ENCODE measurements at places on chromosomes 6 and 20.
A peak's percentile ranks its signal among the peaks of the same experiment; 100 is the strongest.

DNA sequence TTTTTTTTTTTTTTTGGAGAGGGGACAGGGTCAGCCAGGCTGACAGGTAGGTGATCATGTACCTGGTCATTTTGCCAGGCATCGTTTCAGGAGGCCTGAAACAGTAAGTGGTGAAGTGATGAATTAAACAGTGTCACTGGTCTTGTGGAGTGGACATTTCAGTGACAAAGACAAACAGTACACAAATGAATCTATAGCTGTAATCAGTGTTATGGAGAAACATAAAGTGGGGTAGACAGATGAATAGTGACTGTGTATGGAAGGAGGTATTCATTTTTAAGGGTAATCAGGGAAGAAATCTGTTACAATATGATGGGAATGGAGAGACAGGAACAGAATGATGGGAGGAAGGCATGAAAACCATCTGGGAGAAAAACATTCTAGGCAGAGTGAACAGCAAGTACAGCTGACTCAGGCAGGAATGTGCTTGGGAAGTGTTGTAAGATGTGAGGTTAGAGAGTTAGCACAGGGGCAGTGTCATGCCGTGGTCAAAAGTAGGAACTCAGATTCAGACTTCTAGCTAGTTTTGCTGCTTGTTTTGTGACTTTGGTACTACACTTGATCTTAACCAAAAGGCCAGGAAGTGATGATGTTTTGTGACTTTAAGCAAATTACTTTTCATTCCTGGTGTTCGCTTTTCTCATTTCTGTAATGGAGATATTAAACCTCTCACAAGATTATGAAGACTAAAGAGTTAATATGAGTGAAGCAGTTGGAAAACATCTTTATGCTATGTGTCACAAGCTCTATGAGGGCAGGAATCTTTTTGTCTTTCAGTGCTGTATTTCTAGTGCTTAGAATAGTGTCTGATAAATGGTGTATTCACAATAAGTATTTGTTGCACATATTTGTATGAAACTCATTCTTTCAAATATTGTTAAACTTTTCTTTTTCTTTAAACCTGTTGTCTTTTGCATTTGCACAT, 43.4 kb downstream of the QKI start:
- peak; percentile 93 for DNase-seq

GRCh38 chr6:127464881-127465459, 5.8 kb upstream of the KIAA0408 start:
- peak; percentile 80 for DNase-seq

DNA sequence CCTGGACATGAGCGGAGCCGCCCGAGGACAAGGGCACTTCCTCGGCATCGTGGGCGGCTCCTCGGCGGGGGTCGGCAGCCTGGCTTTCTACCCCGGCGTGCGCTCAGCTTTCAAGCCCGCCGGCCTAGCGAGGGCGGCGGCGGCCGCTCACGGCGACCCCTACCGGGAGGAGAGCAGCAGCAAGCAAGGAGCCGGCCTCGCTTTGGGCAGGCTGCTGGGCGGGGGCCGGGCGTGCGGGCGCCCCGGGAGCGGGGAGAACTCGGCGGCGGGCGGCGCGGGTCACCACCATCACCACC, 6.7 kb downstream of the PRDM13 start:
- peak; percentile 69 for DNase-seq

GRCh38 chr6:35500782-35501181, 3.9 kb upstream of the TEAD3 start:
- no peak for DNase-seq

- DNase-seq, result no peak
Measured at GRCh38 chr6:31165986-31166385, 4.5 kb downstream of the POU5F1 start.

DNA sequence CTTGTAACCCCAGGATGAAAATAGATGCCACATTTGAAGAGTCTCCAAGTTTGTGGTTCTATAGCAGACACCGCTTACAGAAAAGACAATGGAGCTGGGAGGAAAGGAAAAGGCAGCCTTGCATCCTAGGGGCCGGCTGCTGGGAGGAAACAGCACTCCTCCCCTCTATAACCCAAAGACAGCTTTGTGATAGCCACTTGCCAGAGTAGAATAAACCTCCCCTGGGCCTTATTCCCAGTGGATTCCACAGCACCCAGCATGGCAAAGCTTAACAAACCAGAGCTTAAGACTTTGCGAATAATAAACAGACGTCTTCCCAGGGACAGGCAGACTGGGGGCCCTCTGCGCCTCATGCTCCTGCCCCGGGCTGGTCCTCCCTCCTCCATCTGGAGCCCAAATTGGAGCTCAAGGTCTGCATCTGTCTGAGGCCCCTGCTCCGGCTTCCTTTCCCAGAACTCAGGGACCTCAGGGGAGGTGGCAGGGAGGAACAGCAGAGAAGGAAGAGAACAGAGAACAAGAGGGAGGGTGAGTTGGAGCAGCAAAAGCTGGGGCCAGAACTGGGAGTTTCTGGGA, 8.8 kb upstream of the TAF8 start:
- peak; percentile 62 for DNase-seq

DNA sequence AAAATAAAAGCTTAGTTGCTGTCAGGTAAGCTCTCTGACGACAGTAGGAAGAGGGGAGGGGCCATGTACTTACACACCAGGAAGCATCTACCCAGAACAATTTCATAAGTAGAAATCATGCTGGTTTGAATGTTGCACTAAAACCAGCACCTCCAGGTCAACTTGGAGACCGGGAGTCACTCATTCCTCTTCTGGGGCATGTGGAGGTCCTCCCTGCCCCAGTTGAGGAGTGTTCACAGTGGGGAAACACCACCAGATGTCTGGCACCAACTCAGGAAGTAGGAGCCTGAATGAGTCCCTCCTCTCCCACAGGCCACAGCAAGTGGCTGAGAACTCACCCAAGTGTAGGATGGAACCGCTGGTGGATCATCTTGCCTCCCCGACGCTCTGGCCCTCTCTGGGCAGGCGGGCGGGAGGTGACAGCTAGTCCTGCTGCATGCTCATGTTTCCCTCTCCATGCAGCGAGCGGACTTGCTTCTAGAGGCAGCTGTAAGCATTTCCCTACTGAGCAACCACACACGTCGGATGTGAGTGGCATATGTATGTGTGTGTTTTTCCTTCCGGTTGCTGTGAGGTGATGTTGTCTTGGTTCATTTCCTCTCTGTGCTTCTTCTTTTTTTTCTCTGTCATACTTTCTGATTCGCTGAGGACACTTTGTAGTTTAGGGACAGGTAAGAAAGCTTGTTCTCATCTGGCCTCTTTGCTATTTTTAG, 149.5 kb upstream of the NEDD9 start:
- DNase-seq, result no peak

DNA sequence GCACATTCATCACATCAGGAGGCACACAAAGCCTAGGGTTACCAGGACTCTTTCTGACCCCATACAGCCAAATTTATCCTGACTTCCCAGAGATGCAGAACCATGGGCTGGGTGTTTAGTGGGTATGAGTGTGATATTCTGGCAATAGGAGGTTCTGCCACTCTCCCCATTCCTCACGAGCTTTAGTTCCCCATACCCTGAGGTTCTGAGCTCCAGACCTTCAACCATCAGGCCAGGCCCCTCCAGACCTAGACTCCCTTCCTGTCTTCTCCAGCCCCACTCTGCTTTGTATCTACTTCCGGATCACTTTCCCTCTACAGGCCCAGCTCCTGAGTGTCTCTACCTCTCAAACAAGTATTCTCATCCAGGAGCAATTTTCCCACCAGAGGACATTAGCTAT, 4.4 kb downstream of the HLA-F start:
- no peak for DNase-seq
